ENCODE measurements at places on chromosomes 2 and 18. TPM values are rescaled to one million over a fixed set of nuclear protein-coding genes. Genes with fewer than 3 reads are reported as not detected.

The RTP5 gene
- not detected for polyA plus RNA-seq

The VWC2L gene
- polyA plus RNA-seq = not detected

DNA sequence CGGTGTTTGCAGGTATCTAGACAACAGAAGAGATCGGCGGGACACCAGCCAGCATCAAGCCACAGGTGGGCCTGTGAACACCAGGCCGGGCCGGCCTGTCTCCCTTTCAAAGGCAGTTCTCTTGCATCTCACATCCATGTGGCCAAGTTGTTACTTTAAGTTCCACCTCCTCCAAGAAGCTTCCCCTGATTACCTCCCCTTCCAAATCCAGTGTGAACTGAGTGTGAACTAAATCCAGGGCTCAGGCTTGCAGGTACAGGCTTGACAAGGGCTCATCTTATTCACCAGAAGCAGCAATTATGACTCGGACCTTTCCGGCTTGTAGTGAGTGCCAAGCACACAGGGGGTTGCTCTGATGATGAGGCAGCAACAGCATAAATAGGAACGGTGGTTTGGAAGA is 3.9 kb downstream of the CRACDL start:
- H3K4me3 ChIP-seq = no peak overlapping the region
- H3K4me1 ChIP-seq = peaks cover 7% of the 10 kb centered on the region

- no peaks in the 10 kb centered on the region for H3K27me3 ChIP-seq
- no peak for DNase-seq
- H3K27ac ChIP-seq = no peak overlapping the region
- H3K4me3 ChIP-seq = no peak overlapping the region
- no peaks in the 10 kb centered on the region for H3K4me1 ChIP-seq
Measured at GRCh38 chr2:15839426-15840124, 100.8 kb upstream of the MYCN start.

DNA sequence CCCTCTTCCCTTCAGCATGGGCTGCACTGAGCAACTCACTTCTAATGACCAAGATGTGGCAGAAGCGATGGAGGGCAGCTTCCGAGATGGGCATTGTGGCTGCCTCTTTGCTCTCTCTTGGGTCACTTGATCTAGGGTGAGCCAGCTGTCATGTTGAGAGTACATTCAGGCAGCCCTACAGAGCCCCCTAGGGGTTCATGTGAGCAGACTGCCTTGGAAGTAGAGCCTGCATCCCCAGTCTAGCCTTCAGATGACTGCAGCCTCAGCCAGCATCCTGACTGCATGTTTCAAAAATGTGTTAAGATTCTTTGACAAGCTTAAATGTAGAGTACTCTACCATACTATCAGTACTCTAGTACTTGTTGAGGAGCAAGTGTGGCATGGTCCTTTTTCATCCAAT is 143.9 kb downstream of the NCK2 start:
- no peaks in the 10 kb centered on the region for H3K36me3 ChIP-seq
- H3K27me3 ChIP-seq = no peaks in the 10 kb centered on the region
- H3K27ac ChIP-seq = no peak overlapping the region
- peaks cover 6% of the 10 kb centered on the region for H3K4me1 ChIP-seq
- DNase-seq = no peak
